ENCODE measurements at places on chromosomes 6 and 20.

DNA sequence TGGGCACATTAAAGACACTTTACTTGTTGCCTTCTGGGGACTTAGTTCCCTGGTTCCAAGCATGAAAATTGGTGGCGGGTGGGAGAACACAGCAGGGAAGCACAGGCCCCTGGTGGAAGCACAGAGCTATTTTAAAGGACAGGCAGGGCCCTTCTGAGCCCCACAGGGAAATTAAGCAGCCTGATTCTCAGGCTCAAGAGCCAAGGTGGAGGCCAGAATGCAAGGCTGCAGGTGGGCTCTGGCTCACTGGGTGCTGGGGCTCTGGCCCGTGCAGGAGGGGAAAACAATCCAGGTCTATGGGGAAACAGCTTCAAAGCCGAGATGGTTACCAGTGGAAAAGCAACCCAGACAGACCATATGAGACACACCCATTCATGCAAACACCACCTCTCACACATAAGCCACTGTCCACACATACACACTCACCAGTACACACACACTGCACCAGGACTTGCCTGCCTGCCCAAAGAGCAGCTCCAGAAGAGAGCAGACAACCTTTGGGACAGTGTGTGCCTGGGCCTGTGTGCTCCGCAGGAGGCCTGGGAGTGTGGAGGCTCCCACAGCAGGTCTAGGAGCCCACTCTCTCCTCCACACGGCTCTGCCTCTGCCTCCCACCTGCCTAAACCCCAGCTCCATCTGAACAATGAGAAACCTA, 30.6 kb downstream of the TFEB start:
- no peak for DNase-seq

DNA sequence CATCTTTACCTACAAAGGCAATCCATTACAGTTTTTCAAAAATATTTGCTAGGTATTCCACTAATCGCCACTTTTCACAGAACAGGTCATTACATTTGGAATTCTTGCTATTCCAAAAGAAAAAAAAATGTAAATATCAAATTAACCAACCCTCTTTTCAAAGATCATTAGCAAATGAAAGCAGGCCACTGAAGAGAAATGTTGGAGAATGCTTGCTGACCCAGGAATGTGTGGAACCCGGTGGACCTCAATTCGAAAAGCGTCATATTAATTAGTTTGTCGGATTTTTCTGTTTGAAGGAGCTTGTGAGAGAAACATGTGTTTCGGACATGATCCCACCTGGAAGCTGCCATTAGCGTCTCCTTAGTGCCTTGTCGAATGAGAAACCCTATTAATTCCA, 27.9 kb upstream of the SERPINB9 start:
- DNase-seq = peak; percentile 14

DNA sequence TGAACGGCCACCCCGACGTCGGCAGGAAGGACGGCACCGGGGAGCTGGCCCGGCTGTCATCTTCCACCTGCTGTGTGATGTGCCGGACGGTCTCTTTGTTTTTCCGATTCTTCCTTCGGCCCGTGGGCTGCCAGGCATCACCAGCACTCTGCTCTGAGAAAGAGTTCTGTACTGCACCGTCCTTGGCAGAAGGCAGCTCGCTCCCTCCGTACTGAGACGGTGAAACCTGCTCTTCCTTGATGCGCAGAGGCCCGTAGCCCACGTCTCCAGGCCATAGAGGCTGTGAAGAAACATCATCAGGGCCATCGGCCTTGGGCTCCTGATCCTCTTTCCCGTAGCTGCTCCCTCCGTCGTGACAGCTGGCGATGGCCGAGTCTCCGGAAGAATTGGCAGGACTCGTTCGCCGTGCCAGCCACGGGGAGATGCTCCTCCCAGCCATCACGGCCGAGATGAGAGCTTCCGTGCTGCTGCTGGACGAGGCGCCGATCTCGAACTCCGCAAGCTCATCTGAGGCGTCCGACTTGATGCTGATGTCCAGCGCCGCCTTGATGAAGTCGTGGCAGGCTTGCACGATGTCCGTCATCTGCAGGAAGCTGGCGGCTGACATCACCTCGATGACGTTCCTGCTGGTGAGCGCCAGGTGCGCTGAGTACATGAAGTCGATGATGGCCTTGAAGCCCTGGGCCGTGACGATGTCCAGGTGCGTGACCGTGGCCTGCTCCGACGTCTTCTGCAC, 41.1 kb downstream of the ZBTB46 start:
- no peak for DNase-seq

DNA sequence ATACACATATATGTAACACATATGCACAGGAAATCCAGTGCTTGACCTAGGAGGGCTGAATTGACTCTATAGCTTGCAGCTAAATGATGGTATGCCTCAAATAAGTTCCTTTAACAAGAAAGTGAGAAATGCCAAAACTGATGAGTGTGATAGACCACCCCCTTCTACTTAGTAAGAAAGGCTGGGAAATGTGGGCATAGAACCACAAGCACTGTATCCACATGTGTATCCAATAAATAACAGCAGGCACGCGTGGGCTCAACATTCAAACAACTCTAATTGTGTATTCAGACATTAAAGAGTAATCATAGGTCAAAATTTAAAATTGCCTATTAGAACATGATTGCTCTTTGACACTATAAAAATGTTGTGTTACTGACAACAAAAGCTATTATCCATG, 54.1 kb downstream of the FAM83B start:
- DNase-seq = no peak

DNA sequence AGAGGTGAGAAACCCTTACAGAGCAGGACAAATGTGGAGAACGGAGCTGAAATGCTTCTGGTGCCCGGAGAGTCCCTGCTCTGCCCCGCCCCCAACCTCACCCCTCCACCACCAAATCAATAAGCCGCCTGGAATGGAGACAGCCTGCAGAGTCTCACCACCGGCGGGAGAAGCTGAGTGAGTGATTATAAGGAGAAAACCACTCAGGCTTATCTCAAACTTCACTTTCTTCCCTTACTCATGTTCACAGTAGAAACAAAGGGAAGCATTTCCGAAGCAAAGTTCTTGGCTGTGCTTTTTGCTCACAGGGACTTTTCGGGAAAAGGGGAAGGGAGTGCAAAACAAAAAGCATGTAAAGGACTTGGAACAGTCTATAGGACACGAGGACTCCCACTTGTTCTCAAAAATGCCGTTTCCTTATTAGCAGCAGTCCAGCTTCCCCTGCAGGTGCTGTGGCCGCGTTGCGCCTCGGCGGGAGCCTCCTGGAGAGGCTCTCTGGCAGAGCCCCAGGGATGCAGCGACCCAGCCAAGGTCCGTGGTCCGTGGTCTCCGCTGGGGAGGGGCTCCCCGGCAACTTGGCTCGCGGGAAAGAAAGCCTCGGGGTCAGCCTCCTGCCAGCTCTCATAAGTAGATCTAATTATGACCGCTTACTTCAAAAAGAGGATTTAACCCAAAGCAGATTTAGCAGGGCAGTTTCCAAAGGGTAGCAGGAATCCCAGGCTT, 64.8 kb upstream of the TMEM30A start:
- no peak for DNase-seq

- no peak for DNase-seq
Observed at GRCh38 chr6:71332012-71332411, 43.4 kb downstream of the OGFRL1 start.

DNA sequence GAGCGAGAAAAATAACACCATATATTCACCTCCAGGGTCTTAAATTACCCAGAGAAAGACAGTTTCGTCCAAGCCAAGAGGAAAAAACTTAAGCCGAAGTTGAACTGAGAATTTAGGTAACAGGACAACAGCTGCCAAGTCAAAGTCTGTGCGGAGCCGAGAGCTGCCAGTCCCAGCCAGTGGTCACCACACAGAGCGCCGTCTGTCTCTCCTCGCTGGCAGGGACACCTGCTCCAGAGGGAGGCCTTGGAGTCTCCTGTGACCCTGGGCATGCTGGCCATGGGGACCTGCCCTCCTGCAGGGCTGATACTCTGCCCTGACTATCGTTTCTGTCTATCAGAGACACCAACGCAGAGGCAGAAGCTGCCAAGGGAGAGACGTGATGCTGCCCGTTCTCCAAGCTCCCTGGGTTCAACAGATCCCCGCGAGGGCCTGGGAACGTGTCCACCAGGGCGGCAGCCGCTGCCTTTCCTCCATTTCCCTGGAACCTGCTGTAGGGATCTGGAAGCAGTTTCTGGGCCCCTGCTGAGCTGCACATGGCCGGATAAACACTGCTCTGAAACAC, 341.3 kb downstream of the SMOC2 start:
- no peak for DNase-seq

- no peak for DNase-seq
Observed at GRCh38 chr20:49612127-49612738, 44.3 kb upstream of the PTGIS start.

DNA sequence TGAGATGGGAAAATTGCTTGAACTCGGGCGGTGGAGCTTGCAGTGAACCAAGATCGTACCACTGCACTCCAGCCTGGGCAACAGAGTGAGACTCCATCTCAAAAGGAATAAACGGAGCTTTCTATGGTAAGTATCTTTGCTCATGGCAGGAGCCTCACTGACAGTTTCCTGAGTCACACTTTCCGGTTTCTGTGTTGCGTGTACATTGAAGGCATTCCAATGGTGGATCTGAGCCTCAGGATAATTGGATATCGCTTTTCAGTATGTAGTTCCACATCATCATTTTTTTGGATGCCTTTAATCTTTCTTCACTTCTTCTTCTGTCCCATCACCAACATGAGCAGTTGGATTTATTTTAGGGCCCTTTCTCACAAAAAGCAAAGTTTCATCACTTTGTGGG, 28.6 kb upstream of the GTSF1L start:
- no peak for DNase-seq

DNA sequence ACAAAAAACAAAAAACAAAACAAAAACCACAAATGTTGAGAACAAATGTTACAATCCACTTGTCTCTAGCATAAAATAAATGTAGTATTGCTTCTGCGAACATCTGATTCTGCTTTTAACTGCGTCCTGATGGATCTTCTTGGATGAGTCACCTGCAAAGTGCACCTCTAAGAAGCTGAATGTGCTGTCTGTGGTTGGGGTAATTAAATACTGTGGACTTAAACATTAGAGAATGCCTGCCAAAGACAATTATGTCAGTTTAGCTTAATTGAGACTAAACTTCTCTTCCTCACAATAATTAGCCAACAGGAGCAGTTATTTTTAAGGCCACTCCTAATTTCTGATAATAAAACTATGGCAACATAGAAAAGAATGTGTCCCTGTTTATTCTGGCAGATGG, 253.4 kb downstream of the PHACTR1 start:
- no peak for DNase-seq

GRCh38 chr6:53827531-53827930, 32.7 kb downstream of the LRRC1 start:
- DNase-seq = no peak

- DNase-seq = peak; percentile 87
Observed at GRCh38 chr20:58890518-58891085, 38.1 kb downstream of the GNAS start.

DNA sequence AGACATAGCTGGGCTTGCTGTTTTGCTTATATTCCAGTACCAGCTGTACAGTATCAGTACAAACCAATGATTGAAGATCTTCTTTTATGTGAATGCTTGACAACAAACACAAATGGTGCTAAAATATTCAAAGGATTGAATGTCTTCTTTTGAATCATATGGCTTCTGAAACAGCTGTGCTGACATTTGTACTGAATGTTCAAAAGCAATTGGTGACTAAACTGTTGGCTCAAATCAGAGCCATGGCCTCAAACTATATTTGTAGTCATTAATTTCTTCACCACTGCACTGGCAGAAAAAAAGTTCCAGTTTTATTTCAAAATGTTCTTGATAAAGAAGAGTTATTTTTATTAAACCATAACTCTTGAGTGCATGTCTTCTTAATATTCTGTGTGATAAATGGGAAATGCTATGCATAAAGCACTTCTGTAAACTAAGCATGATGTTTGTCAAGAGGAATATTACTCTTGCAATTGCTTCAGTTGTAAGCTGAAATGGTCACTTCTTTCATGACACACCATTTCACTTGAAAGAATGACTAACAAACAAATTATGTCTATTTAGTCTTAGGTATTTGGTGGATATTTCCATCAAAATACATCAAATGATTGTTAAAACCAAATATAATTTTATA, 45.9 kb upstream of the CENPW start:
- DNase-seq = no peak

GRCh38 chr6:43702534-43703440, 15.2 kb upstream of the MRPS18A start:
- no peak for DNase-seq

DNA sequence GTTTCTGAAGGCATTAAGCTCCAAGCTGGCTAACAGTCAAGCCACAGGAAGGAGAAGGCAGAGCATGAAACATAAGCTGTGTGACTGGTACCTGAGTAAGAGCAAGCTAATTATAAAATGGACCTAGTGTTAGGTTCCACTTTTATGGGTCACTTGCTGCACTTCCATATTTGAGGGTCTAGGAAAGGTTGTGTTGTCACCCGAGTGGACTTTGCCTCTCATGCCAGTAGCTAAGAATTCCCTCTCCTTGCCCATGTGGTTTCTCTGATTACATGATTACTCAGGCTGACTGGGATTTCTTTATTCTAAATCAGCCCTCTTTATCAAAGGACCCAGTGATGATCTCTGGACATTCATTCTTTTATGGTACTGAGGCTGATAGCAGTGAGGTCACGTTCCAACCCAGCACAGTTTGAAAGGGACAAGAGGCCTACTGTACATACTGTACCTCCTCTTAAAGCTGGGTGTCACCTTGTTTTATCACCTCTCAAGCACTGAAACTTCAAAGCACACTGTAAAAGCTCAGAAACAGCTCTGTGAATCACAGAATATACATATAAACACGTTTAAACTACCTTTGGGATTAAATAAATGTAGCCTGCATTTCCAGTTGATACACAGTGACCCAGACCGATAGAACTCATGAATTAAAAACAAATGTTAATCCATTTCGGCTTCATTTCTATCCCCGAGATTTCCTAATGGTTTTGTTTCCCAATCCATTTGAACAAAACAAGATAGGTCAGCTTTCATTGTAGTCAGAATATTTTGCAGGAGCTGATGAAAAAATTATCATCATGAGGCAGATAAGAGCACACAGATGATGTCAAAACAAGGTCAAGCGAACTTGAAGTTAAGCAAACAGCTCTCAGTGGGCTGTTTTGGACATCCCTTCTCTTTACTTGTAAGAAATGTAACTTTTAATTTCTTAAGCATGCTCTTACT, 96.5 kb downstream of the ALDH8A1 start:
- DNase-seq = no peak

DNA sequence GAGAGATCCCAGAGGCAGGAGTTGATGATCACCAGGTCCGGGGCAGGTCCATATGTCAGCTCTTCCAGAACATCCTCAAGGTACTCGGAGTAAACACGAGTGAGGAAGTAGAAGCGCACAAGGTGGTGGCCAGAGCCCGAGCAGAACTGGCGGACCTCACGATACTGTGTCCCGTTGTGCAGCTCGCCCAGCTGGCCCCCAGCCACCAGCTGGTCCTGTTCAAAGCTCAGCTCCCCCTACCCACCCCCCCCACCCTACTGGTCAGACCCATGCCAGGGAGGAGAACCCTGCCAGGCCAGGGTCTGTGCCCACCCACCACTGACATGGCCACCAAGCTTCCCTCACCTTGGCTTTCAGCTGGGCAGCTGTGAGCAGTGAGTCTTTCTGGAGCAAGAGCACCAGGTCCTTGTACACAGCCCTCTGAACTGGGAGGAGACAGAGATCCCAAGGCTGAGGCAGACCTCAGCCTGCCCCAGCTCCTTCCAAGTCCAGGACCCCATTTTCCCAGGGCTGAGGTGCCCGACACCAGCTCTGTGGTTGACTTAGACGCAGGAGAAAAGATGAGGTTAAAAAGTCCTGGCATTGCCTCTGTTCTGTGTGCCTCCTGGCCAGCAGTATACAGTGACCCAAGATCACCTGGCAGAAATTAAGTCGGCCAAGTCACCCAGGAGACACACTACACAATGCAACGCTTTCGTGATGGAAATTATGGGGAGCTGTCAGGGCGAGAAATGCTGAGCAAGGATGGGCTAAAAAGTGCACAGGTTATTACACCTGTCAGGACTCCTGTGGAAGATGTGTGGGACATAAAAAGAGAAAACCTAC, 1.4 kb downstream of the PCED1A start:
- peak; percentile 45 for DNase-seq

Data from activated effector memory CD4-positive, alpha-beta T cell treated with anti-CD3 and anti-CD28 coated beads, Interleukin-2, amount 50 U/mL, for 16 hours (primary cell).